Stimulated activated CD4-positive, alpha-beta T cell treated with anti-CD3 and anti-CD28 coated beads, TNF-alpha, amount 100 ng/mL, for 4 hours (primary cell): ENCODE measurements at places on chromosomes 5 and 9.
A peak's percentile ranks its signal among the peaks of the same experiment; 100 is the strongest.

GRCh38 chr5:31335456-31335855 is 142.0 kb downstream of the CDH6 start:
- no peak for DNase-seq

DNA sequence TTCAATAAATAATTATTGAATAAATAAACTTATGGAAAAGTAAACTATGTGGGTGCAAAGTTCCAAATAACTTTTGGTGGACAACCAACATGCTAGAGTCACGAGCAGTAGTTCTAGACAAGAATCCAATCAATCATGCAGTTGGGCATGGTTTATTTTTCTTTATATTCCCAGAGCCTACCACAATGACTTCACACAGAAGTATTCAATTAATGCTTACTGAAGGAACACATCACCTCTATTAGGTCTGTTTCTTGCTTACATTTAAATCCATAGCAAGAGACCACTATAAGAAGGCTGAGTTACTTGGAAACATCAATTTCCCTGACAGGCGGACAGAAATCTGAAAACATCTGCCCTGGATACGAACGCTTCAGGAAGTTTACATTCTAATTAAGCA is 214.2 kb downstream of the TMEM232 start:
- DNase-seq = no peak

DNA sequence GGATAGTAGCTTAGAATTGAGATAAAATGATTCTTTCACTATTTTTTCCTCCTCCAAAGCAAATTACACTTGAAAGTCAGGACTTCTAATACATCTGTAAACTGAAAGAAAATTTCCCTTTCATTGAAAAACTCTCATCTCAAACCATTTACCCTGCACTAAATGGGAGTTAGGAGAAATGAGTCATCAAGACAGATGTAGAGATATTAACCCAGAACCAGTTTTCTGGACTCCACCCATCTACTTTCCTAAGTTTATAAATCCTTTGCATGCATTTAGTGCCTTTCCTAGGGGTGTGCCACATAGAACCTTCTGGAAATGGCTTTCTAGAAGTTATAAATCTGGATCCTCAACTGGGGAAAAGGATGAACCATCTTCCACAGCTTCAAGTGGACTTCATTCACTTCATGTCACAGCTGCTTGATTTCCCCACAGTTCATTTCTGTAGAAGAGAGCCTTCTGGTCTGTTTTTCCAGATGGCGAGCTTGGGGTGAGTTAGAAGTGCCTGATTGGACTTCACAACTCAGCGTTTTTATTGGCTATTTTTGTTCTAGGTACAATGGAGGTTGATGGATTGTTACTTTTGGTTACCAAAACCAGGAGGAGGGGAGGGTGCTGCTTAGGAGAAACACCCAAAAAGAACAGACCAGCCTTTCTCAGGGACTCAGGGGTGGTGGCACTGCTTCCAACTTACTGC is 72.5 kb upstream of the GPR151 start:
- DNase-seq = no peak

- DNase-seq = no peak
Observed at GRCh38 chr9:105118636-105119035, 125.8 kb upstream of the SLC44A1 start.

- no peak for DNase-seq
Observed at GRCh38 chr9:108775901-108776306, 79.9 kb downstream of the ACTL7B start.

DNA sequence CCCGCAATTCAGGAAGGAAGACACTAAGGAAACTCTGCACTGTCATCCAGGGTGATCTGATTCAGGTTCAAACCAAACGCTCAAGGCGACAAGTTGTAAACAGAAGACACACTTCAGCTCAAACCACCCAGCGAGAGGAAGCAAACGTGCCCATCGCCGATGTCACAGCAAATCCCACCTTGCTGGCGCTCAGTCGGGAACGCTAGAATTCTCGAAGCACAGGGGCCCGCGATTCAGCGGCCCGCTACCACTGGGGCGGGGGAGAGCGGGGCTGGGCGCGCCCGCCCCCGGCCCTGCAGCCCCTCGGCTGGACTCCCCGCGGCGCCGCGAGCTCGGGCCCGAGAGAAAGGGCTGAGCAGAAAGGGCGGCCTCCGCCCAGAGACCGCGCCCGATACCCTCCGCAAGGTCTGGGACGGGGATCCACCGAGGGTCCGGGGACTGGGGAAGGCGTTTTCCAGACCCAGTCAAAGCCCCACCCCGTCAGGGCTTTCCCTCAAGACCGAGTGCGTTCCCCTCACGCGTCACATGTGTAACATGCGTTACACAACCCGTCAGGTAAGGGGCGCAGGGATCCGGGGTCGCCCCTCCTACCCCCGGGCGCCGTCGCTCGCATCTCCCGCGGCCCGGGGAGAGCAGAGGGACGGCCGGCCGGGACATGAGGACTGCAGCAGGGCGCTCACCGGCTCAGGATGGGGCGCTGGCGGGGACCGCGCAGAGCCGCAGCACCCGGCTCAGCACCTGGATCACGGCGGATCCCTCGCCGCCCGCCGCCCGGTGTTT is 469 bp downstream of the AGTPBP1 start:
- no peak for DNase-seq

DNA sequence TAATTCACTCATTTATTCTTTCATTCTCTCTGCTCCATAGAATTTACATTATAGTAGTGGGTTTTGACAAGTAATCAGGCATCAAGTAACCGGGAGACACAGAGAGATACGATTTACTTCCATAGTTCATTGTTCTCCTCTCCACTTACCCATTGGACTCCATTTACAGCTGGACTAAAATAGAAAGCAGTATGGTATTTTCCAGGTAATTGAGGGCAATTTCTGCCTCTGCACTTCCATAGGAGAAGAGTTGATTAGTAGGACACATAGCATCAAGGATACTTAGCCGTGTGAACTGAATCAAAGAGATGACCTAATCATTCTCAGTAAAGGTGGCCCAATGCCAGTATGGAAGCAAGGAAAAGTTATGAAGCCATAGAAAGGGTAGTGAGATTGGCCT is 244.4 kb downstream of the COX7C start:
- DNase-seq = no peak

- DNase-seq = no peak
Observed at GRCh38 chr9:90946982-90947381, 145.4 kb downstream of the SYK start.

GRCh38 chr9:127684576-127684975 is 22.2 kb upstream of the CFAP157 start:
- no peak for DNase-seq

- no peak for DNase-seq
Observed at GRCh38 chr9:117247266-117247665, 167.6 kb downstream of the ASTN2 start.

- DNase-seq = no peak
Observed at GRCh38 chr9:90774071-90774470, 27.5 kb upstream of the SYK start.

- DNase-seq = no peak
Observed at GRCh38 chr5:127812570-127812969, 109.4 kb downstream of the CCDC192 start.

DNA sequence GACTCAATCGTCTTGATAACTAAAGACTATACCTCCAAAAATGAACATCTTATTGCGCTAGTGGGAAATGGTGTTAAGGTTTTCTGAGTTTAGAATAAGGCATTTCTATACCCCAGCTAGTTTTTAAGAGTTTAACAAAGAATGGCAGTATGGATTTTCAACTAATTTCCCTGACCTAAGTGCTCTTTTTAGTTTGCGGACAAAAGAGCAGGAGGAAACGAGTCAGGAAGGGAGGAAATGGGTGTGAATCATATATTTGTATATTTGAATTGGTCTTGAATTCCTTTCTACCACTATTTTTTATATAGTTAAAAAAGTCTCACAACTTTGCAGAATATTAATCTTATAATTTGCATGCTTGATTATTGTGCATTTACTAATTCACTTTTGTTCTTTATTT is 516.3 kb upstream of the ZNF608 start:
- no peak for DNase-seq

GRCh38 chr5:172133359-172134029 is 54.5 kb downstream of the STK10 start:
- peak; percentile 32 for DNase-seq
